ENCODE measurements at places on chromosomes 7 and 10.
A peak's percentile ranks its signal among the peaks of the same experiment; 100 is the strongest.

GRCh38 chr10:46308666-46309450 is 22.1 kb downstream of the ANTXRL start:
- no peak for DNase-seq

DNA sequence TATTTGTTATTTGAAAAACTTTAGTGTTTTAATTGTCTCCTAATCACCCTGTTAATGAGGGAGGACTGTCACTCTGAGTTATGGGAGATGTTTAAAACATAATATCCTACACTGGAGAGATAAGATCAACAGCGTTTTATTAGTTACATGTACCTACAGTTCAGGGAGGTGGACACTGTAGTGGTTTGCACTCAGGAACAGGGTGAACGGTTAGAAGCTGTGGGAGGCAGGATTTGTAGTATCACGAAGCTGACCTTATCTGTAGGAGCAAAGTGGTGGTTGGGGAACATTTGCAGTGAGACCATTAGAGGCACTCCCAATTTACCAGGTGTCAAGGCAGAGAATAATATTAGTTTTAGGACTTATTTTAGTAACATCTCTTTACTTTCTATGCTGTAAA is 193.3 kb upstream of the KCND2 start:
- no peak for DNase-seq

DNA sequence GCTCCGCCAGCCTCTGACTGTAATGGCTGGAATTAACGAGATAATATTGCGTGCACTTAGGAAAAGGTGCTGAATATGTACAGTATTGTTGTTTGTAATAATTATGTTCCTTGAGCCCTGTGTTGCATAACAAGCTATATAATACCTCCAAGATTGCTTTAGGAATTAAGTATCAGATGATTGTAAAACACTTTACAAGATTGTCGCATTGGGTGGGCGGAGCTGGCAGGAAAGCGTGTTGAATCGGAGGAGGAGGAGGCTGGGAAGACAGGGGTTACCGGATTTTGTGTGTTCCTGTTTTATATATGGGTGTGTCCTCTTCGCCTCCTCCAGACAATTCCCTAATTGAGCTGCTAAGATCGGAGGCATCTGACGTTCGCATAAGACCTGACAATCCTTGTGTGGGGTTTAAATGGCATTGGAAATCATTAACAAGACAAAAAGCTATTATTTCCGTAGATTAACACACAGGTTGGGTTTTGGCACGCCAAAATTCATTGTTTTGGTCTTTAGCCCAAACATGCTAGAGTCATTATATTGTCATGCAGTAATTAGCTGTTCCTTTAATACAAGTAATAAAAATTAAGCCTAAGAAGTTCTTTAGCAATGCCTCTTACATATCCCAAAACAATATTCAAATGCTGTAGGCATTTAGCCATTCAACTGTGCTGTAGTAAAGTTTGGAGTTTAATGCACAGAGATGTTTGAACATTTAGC is 192.9 kb upstream of the SH2B2 start:
- DNase-seq = no peak

GRCh38 chr10:6124666-6125065 is 35.8 kb downstream of the RBM17 start:
- no peak for DNase-seq

- no peak for DNase-seq
Measured at GRCh38 chr10:6009961-6010360, 32.6 kb upstream of the IL15RA start.

GRCh38 chr7:116674508-116675173 is 2.6 kb downstream of the MET start:
- DNase-seq = no peak

GRCh38 chr10:79266543-79267312 is 80.5 kb upstream of the PPIF start:
- DNase-seq = no peak

DNA sequence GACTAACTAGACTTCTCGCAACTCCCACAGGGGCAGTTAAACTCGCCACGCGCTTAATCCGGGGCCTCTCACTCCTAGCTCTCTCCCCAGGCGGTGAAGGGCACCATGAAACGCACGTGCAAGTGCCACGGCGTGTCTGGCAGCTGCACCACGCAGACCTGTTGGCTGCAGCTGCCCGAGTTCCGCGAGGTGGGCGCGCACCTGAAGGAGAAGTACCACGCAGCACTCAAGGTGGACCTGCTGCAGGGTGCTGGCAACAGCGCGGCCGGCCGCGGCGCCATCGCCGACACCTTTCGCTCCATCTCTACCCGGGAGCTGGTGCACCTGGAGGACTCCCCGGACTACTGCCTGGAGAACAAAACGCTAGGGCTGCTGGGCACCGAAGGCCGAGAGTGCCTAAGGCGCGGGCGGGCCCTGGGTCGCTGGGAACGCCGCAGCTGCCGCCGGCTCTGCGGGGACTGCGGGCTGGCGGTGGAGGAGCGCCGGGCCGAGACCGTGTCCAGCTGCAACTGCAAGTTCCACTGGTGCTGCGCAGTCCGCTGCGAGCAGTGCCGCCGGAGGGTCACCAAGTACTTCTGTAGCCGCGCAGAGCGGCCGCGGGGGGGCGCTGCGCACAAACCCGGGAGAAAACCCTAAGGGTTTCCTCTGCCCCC is 19.5 kb downstream of the WNT8B start:
- DNase-seq = peak; percentile 19

DNA sequence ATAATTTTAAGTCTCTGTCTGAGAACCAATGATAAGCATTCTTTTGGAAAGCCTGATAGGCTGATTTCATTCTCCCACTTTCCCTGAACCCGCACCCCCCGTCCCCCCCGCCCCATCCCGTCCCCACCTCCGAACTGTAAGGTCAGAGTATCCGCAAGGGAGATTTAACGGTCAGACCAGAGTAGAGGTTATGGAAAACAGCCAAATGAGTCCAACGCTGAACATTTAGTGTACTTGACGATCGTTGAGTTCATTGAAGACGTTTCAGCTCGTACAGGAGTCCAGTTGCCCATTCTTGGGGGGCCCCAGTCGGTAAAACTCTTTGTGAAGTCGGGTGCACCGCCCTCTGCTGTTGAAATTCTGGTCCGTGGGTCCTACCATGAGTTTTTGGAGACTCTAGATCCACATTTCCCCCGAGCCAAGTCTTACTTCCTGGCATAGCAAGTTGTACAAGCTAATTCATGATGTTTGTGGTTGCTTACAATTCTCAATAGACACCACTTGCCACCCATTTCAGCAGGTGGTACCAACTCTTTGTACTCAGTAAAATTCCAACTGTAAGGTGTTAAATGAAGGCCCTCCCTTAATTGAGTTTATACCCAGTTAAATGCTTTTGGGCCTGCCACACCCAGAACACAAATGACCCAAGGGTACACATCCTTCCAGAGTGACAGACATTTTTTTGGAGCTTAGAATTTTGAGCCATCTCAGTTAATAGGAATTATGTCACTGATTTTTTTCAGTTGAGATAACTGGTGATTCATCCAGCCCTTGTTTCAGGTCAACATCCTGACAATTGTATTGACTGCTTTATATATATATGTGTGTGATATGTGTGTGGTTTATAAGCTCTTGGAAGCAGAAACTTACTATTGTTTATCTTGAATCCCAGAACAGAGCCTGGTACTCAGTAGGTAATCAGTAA is 1.2 kb downstream of the MARCHF5 start:
- peak; percentile 8 for DNase-seq

GRCh38 chr7:73966062-73966940 is 61.7 kb upstream of the ELN start:
- no peak for DNase-seq

GRCh38 chr10:20991526-20991925 is 94.4 kb upstream of the NEBL start:
- DNase-seq = no peak

- DNase-seq = no peak
Measured at GRCh38 chr7:738241-738640, 11.2 kb upstream of the PRKAR1B start.

- DNase-seq = no peak
Measured at GRCh38 chr7:13745530-13745929, 243.9 kb downstream of the ETV1 start.

DNA sequence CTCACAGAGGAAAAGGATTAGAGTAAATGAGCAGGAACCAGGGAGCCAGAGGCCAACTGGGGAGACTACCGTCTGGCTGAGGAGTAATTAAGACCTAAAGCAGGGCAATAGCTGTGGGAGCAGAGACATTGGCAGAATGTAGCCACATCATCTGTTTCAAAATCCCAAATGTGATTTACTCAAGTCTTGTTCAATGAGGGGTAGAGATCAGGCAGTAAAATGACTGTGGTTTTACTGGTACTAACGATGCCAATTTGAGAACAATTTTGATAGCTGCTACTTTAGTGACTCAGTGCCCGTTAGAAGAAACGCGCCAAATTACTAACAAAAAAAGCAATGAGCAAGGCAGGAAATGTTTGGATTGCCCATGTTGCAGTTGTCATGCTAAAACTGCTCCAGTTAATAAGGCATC is 12.7 kb upstream of the MIOS start:
- no peak for DNase-seq

- DNase-seq = no peak
Measured at GRCh38 chr10:64363687-64364086, 842.5 kb downstream of the REEP3 start.

DNA sequence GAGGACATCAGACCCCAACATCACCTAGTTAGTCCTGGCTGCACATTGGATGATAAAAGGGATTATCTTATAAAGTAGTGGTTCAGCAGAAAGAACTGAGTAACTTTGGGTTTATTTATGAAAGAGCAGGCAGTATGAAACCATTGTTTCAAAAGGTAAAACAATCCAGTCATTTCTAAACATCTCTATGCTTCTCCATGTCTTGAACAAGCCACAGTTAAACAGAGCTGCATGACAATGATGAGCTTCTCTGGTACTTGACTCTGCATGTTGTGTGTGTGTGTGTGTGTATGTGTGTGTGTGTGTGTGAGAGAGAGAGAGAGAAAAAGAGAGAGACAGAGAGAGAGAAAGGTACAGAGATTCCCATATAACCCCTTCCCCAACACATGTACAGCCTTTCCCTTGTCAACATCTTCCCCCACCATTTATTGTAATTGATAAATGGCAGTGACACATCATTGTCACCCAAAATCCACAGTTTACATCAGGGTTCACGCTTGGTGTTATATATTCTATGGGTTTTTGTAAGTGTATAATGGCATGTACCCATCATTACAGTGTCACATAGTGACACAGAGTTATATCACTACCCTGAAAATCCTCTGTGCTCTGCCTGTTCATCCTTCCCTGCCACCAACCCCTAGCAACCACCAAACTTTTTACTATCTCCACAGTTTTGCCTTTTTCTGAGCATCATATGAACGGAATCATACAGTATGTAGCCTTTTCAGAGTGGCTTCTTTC is 32.8 kb upstream of the SLC18A3 start:
- no peak for DNase-seq

- no peak for DNase-seq
Measured at GRCh38 chr7:113454597-113455169, 336.3 kb upstream of the SMIM30 start.

DNA sequence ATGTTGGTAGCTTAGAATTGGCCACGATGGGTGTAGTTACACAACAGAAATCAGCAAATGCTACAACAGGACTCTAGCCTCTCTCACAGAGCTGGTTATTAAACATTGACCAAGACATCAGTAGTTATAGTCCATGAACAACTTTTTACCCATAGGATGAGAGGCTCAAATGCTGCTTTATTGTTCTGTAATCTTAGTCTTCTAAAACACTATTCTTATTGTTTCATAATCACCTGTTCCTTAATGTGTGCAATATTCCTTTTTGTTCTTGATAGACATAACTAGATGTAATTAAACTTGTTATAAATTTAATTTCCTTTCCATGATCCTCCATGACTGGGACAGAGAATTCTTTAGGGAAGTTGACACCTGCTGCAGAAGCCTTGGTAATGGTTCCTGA is 356.9 kb downstream of the EXOC4 start:
- DNase-seq = no peak

- no peak for DNase-seq
Measured at GRCh38 chr7:83684928-83685327, 36.0 kb upstream of the SEMA3E start.

GRCh38 chr7:44511863-44512468 is 21.5 kb upstream of the NUDCD3 start:
- no peak for DNase-seq

DNA sequence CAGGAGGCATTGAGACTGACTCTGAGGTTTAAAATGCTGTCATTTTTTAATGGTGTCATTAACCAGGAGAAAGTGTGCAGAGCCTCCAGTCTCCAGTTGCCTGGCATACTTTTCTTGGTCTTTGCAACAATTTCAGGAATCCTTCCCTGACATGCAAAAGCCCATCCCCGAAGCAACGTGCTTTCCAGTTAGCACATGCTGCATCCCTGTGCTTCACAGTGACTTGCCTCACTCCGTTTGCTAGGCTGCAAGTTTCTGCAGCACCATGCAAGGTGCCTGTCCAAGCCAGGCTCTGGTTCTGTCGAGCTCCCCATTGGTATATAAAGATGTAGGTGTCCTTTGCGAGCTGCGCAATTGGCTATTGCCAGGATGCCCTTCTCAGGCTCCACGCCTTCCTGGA is 135.0 kb downstream of the GALNT17 start:
- no peak for DNase-seq

Data from stimulated activated CD4-positive, alpha-beta T cell treated with anti-CD3 and anti-CD28 coated beads, Interleukin-1b, Interleukin-23, amount 100 ng/mL, for 24 hours (primary cell).